ENCODE measurements at places on chromosomes 6 and 20. TPM values are rescaled to one million over a fixed set of nuclear protein-coding genes. Genes with fewer than 3 reads are reported as not detected.

Gene FHL5
- 24.8 TPM for total RNA-seq

DNA sequence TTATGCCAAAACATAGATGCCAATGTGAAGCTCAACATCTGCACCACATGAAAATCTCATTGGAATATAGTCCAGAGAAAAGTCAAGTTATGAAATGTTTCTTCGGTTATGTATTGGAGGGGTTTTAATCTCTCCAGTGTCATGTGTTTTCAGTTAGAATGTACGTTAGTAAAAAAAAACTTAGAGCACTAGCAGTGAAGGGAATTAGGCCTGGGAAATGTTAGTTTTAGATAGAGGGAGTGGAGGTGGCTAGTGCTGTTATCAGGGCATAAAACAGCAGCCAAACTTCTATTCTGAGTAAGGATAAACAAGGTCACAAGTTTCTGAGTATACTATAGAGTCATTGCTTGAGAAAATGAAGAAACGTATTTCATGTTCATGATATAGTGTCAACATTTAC is 42.9 kb downstream of the HDGFL1 start:
- no peak for DNase-seq

Gene CFAP206
- 0.39 TPM for total RNA-seq

DNA sequence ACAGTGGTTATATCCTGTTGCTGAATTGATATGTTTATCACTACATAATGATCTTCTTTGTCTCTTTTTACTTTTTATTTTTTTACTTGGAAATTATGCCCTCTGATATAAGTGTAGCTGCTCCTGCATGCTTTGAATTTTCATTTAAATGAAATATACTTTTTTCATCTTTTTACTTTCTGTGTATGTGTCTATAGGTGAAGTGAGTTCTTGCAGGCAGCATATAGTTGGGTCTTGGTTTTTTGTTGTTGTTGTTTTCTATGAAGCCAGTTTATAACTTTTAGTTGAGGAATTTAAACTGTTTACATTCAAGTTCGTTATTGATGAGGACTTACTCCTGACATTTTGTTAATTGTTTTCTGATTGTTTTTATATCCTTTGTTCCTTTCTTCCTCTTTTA is 103.1 kb upstream of the DOK5 start:
- DNase-seq: no peak

- peak; percentile 92 for DNase-seq
These were observed 2.7 kb upstream of the C6orf62 start for GRCh38 chr6:24721461-24722215.

- DNase-seq: no peak
These were observed 22.1 kb upstream of the COL9A1 start for GRCh38 chr6:70325009-70325408.

DNA sequence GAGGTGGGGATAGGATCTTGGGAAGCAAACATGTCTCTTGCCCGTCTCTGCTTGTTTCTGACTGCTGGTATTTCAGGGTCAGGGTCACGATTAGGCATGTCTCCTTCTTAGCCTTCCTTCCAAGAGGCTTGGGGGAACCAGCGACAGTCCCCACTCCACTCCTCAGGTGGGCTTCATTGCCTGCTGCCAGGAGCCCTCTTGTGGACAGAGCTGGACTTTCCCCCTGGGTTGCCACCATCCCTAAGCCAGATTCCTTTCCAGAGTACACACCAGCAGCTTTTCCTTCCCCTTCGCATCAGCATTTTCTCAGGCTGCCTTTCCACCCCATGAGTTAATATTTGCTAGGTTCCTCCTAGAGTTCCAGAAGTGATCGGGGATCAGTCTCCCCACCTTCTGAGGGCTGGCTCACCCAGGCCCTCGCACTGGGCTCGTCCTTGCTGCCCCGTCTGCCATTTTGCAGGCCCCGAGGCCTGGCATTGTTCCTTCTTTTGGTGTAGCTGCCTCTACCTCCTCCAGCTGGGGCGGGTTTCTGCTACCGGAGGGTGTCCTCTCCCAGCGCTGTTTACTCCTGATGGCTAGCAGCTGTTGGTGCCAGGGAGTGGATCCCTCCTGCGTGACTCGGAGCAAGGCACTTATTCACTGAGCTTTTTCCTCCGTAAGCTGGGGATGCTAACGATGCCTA is 8.8 kb upstream of the C20orf144 start:
- peak; percentile 76 for DNase-seq

DNA sequence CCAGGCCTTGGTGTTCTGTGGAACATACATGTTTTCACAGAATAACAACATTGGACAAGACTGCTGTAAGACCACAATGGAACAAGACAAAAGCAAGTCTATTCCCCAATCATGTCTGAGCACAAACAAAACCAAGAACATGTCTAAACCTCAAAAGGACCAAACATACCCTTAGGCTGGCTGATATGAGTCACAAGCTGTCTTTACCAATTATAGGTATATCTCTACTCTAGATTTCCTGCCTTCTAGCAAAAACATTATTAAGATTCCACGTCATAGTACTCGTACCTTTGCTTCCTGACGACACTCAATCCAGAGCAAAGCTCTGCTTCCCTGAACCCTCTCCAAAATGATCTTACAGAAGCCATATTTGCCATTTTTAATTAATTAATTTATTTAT is 15.4 kb upstream of the L3MBTL1 start:
- no peak for DNase-seq

Data from adrenal gland (tissue), 19 donors.